ENCODE measurements at places on chromosomes 5 and 9.

DNA sequence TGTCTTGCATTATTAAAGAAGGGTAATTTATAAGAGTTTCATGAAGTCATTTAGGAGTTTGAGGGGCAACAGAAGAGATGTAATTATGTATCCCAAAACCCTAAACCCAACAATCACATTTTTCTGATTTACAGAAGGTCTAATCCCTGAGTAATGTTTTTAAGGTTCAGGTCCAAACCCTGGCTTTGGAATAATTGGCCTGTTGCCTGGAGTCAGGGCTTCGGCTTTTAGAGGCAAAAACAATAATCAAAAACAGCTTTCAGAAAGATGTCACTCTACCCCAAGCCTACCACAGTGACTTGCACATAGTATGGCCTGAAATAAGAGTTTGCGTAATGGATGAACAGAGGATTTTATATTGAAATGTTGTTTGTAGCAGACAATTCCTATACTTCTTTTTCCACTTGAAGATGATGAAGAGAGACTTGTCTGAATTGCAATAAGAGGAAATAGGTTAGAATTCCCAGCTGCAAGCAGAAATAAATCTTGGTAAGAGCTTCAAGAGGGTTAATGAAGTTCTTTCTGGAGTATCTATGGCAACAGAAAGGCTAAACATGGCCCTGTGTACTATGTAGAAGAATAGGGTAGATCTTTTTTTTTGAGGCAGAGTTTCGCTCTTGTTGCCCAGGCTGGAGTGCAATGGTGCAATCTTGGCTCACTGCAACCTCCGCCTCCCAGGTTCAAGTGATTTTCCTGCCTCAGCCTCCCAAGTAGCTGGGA, 152.0 kb downstream of the GPBP1 start:
- peak; percentile 36 for DNase-seq

DNA sequence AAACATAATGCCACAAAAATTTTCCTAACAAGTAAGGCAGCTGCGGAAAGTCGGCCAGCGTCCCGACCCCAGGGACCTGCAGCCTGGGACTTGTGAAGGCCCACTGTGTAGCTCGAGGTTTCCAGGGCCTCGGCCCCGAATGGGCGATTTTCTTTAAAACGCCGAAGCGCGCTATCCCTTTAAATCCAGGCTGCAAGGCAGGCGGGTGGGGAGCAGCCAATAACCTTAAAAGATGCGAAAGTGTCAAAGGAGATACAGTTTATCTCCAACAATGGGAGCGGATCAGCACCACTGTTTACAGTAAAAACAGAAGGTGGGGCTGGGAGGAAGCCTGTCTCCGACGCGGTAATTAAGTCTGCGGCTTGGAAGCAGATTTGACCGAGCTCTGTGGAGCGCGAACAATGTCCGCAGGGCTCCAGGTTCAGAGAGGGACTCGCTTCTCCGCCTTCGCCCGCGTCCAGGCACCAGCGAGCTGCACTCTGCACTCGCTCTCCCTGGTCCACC, 1.7 kb upstream of the ZSWIM6 start:
- peak; percentile 56 for DNase-seq

DNA sequence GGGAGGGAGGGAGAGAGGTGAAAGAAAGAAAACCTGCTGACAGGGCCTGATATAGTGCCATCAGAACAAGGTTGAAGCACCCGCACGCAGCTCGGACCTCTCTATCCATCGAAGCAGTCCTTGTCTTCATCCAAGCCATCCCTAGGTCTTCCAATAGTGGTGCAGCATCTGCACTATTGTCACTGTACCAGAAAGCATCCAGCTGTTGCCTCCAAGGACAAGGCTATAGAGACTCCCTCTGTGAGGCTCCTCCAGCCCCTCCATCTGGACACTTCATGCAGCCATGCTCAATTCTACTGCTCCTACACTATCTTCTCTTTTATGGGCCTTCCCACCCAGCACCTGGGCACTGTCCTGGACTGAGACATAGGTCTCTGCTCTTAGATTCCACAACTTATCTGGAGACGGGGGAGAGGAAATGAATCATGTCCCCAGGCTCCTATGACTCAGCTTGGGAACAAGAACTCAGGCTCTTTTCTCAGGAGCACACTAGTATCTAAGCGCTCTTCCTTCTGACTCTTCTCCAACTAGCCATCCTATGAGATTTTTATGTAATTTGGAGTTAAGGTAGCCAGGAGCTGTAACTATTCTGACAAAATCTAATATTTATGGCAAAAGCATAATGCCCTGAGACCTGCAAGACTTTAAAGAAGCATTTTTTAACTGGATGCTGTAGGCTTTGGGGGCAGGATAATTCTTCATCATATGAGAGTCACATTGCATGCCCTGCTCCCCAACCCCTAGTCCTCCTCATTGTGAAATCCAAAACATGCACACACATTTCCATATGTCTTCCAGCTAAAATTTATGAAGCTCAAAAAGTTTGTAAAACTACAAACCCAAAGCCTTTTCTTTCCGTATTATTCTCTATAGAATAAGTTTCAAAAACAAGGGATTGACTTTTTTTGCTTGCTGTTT, 446.8 kb downstream of the CCDC171 start:
- DNase-seq: peak; percentile 9

- DNase-seq: no peak
Observed at GRCh38 chr9:134271338-134272301, 54.6 kb upstream of the RXRA start.

DNA sequence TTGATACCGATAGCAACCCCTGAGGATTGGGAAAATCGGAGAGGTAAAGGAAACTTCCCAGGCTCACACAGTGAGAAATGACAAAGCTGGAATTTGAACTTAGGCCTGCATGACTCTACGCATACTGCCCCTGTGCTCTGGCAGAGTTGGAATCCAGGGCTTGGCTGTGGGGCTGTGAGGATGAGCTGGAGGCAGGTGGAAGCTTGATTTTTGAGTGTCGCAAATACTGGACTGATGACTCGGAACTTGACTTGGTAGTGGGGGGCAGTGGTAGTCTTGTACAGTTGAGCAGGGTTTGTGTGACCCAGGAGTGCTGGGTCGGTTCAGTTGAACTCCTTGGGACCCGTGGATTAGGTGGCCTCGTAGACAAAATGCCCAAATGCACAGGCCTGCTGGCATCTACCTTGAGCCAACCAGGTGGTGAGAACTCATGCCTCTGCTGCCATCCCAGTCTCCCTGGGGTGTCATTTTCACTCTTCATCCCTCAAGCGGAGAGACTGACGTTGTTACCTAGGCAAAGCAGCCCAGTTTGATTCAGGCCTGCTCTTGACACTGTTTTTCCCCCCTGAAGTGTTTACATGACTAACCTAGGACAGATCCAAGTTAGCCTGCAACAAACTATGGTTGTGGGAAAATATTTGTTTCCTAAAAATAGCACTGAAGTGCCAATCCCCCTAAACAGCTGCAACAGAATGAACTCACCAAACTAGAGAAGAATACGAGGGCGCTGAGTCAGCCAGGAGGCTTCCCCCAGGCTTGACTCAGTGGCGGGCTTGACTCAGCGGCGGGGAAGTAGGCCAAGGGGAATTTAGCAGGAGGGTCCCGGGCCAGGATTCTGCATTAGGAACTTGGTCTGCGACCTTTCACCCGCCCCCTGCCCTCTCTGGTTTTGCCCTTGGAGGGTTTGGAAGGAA, 45.7 kb upstream of the ORM1 start:
- DNase-seq: no peak

DNA sequence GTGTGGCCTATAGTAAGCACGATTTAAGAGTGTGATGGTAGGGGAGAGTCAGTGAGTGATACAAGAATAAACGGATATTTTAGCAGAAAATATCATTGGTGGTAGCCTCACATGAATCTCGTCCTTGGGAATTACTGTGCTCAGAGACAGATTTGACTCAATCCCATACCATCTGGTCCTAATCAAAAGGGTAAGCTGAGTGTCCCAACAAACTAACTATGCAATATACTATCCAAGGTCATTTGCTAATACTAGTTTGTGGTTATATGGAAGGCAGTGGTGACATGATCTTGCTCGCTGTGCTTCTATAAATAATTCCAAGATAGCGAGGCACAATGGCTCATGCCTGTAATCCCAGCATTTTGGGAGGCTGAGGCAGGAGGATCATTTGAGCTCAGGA, 103.2 kb downstream of the TRPM6 start:
- no peak for DNase-seq

GRCh38 chr9:16516891-16517290, 353.6 kb downstream of the BNC2 start:
- no peak for DNase-seq

DNA sequence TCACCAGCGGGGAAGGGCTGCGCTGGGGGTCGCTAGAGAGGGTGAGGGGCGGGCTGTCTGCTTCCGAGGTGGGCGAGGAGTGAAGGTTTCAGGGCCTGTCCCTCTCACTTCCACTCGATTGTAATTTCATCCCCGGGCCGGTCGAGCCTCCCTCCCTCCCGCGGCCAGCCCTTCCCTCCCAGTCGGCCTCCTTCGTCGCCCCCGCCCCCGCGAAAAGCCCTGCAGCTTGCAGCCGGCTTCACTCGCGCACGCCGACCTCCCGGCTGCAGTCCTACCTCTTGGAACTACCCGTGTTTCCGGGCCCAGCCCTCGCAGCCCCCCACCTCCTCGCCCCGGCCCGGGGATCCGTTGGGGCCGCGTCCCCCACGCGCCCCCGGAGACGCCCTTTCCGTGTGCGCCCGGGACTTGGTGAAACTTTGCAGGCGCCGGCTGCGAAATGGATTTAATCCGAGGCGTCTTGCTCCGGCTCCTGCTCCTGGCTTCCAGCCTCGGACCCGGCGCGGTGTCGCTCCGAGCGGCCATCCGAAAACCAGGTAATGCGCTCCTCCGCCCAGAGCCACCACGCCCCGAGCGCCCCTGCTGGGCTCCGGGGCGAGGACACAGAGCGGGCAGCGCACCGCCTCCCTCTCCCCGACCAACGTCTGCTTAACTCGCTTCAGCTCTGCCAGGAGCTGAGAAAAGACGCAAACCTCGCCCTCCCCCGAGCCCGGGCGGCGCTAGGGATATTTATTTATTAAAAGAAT, at the start of gene EGFLAM:
TSS of gene EGFLAM (plus strand) at position 241 of the 743 bp plus-strand sequence. CDS start at position 437, 196 bp downstream.
- DNase-seq: peak; percentile 29

DNA sequence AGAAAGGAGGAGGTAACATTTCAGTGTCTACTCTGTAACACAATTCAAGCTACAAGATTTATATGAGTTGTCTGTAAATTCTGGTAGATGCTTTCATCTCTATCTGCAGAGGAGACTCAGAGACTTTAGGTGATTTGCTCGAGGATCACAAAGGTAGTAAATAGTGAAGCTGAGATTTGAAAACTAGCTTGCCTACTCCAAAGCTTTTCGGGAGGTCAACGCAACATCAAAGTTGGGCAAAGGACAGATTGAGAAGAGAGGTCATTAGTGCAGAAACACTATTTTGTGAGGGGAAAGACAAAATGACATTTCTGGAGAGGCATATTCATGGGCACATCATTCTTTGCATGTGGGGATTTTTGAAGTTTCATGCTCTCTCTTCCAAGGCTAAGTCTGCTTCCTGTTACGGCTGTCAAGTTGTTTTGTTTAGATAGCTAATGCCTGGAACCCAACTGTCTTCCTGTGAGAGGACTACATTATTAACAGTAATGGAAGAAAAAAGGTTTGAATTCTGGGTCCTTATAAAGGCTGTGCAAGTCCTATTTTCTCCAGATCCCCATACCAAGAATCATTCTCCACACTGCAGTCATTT, 413.5 kb upstream of the ZNF462 start:
- no peak for DNase-seq

- DNase-seq: no peak
Observed at GRCh38 chr9:19598722-19599121, 189.9 kb downstream of the ACER2 start.

- DNase-seq: no peak
Observed at GRCh38 chr9:114445616-114446015, 57.8 kb upstream of the AKNA start.

DNA sequence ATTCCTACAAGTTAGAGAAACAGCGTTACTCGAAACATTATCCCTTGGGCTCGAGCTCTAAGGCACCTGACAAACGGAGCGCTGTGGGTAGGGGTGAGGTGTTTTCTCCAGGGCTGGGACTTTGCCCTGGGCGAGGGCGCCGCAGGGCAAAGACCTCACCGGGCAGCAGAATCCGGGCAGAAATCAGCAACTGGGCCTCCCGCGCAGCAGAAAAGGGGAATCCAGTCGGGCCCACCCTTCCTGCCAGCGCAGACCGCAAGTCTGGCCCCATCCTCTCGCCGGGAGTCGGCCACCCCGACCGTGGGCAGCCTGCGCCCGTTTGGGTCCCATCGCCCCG, 430 bp upstream of the MSH3 start:
- no peak for DNase-seq

GRCh38 chr5:127280491-127281220, 9.9 kb upstream of the MEGF10 start:
- no peak for DNase-seq

- DNase-seq: no peak
Observed at GRCh38 chr5:151123897-151124751, 33.5 kb downstream of the ANXA6 start.

- DNase-seq: no peak
Observed at GRCh38 chr5:39441838-39442237, 17.1 kb upstream of the DAB2 start.
